ENCODE measurements at places on chromosomes 7 and 10. TPM values are rescaled to one million over a fixed set of nuclear protein-coding genes. Genes with fewer than 3 reads are reported as not detected.

TEX36 gene
- total RNA-seq = not detected

AQP1 gene
- total RNA-seq = 2.5 TPM

CYP3A4 gene
- not detected for total RNA-seq

PNLIPRP1 gene
- not detected for total RNA-seq

MRLN gene
- not detected for total RNA-seq

ASZ1 gene
- total RNA-seq = not detected

CNPY4 gene
- 29.8 TPM for total RNA-seq

Measured in dermis lymphatic vessel endothelial cell (primary cell).